Fibroblast of the aortic adventitia (primary cell): ENCODE measurements at places on chromosomes 4 and X.

GRCh38 chr4:10207116-10207515 lies 90.5 kb upstream of the WDR1 start:
- no peak for DNase-seq

DNA sequence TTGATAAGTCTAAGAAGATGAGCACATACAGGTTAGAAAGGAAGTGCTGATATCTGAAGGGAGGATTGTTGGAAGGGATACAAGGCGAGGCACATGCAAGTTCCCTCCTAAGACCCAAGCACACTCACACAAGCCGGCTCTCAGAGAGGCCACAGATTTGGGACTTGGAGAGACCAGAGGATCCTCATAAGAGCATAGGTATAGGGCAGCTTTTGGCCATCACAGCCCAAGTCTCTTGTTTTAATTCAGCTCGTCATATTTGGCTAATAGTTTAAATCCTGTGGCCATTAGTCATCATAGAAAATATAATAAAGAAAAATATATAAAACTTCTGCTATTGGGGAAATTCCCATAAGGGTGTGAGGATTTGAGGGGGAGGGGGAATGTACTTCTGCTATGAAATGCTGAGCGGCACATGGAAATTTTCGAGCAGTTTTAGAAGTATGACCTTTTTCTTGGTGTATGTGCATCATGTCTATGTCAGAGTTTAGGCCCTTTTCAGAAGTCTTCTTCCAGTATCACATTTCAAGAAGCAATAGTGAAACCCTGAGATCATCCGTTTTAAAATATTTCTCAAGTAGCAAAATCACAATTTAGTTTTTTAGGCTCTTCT lies 97.7 kb downstream of the NFKB1 start:
- DNase-seq: no peak

DNA sequence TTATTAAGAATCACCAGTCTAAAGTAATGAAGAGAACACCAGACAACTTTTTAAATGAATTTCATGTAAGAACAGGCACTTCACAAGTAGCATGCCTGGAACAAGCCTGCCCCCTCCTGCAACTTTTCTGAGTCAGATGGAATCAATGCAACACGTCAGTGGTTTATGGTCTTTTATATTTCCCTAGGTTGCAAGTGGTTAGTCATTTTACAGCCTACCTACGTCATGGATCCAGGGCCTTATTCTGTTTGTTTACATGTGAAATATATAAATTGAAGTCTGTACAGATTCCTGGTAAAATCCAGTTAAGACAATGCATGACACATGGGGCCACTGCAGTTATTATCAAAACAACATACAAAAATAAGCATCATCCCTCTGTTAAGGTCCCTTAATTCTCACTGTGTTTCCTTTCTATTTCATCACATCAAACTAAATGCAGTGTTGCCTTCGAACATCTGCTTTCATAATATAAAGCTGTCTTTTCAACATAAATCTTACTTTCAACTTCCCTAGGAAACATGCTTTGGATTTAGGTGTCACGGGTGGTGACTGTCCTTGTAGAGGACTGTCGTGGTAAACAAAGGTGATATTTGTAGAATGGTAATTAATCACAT lies 309.3 kb downstream of the FRMPD4 start:
- DNase-seq: peak; percentile 90

DNA sequence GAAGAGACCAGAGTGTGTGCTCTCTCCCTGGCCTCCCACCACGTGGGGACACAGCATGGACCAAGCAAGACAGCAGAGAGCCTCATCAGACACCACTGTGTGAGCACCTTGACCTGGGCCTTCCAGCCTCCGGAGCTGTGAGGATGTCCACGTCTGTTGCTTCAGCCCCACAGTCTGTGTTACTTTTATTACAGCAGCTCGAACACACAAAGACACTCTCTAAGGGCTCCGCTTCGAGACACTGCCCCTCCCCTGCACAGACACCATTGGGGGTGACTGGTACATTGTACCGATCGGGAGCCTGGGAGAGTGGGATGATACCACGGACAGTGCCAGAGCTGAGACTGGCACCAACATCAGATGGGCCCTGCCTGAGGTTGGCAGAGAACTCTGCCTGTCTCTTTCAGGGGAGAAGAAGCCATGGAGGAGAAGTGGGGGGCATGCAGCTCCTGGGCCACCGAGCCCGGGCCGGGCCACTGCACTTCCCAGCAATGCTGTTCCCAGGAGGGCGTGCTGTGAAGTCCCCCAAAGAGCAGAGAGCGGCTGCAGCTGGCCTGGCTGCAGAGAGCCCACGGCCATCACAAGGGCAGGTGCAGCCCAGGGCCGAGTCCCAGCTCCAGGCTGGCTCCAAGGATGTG lies 48.1 kb upstream of the HMX1 start:
- DNase-seq: no peak

DNA sequence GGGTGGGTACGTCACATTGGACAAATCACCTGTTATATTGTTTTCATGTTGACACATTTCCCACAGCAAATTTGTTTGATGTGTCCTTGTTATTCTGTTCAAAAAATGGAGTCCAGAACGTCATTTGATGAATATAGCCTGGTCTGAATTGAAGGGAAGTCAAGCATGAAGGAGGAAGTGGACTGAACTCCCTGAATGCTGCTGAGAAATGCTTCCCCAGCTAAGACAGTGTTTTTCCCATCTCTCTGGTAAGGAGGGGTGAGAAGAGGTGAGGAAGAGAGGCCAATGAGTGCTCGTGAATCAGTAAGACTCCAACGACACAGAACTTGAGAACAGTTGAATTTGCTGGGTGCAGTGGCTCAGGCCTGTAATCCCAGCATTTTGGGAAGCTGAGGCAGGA lies 127.4 kb downstream of the RBM47 start:
- no peak for DNase-seq

DNA sequence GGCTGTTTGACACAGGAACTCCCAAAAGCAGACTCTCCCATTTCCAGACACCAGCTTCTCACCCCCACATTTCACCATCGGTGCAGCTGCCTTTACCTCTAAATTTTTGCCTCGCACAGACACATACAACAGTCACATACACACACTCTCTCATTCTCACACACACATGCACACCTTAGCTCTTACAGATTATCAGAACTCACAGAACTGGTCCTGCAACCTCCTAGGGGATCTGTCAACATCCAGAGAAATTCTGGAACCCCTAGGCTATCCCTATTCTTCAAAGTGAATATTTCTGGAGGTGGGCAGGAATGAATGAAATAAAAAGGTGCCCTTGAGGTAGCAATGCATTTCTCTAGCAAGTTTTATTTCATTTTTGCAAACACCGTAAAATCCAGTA lies 4.1 kb downstream of the HS6ST2 start:
- DNase-seq: no peak

DNA sequence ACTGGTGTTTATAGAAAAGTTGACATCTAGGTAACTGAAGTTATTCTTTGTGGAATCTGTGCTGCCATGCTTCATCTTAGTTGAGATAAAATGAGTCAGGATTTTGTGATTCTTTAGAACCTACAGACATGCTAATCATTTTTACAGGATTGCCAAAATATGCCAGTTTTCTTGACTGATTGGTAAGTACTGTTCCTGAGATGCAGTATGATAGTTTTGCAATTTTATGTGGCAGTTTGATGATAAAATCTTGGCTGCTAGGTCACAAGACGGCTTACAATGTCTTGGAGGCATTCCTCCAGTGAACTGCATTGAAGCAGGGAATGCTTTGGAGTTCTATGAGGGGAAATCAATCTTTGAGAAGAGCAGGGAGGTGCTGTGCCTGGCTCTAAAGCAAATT lies 104.4 kb upstream of the ESX1 start:
- no peak for DNase-seq

DNA sequence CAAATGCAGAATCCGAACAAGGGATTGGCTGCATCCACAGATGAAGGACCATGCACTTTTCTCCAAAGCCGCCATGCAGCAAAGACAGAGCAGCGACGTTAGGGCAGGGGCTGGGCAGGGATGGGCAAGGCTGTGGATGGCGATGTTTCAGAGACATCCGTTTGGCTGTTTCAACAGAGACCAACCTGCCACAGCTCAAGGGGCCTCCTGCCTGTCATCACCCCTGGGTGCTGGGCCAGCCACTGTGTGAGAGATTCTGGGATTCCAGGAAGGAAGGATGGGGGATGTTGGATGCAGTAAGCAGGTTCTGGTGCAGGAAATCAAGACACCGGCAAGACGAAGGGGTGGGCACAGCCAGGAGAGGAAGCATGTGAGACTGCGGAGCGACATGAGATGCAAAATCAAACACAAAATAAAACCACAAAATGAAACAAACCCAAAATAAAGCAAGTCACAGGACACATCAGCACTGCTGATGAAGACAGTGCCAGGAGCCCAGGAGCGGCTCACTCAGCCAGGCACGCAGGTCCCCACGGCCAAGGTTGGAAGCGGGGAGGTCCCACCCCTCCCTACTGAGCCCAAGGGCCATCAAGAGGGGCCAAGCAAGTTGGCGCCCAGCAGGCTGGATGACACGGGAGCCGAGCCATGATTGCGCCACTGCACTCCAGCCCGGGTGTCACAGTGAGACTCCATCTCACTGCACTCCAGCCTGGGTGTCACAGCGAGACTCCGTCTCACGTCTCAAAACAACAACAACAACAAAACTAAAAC lies 68.1 kb downstream of the FAM53A start:
- no peak for DNase-seq

DNA sequence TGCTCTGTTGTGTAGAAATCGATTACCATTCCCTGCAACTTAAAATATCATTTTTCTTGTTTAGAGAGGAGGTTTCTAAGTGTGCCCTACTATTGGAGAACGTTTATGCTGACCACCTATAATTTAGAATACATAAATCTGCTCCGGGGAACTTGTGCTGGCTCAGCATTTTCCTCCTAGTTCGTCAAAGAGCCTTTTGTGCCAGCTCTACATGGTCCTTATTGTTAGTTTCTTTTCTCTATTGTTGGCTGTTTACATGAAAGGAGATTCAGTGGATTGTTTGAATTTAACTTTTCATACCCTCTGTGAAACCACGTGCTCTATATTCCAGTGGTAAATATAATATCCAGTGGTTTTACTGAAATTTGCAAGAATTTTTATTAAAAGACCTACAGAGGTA lies 53.4 kb upstream of the ATP8A1 start:
- DNase-seq: no peak

- DNase-seq: no peak
Measured at GRCh38 chrX:21993265-21993664, 38.9 kb upstream of the PHEX start.

GRCh38 chrX:104307341-104307740 lies 52.6 kb upstream of the ESX1 start:
- no peak for DNase-seq

DNA sequence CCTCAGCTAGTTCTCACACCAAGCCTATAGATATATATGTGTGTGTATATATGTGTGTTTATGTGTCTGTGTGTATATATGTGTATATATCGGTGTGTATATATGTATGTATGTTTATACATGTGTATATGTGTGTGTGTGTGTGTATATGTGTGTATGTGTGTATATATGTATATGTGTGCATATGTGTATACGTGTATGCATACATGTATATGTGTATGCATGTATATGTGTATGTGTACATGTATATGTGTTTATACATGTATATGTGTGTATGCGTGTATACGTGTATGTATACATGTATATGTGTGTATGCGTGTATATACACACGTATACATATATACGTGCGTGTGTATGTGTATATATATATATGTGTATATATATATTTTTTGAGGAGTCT lies 18.3 kb downstream of the GTPBP6 start:
- no peak for DNase-seq

DNA sequence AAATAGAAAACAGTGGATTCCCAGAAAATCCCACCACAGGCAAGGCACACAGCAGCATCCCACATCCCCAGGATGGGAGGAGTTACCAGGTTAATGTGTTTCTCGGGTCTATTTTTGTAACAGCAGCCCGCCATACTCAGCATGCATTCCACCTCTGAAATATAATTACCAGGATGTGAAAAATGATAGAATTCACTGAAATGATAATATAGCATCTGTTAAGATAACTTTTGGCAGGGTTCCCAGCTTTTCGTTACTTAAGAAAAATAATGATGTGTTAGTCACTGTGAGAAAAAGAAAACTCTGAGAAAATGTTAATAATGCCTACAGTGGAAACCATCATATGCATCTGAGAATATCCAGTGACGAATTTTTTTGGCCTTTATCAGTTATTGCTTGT lies 87.1 kb downstream of the VCX2 start:
- no peak for DNase-seq

- DNase-seq: peak; percentile 95
Measured at GRCh38 chr4:47930971-47931804, 16.8 kb upstream of the NFXL1 start.

DNA sequence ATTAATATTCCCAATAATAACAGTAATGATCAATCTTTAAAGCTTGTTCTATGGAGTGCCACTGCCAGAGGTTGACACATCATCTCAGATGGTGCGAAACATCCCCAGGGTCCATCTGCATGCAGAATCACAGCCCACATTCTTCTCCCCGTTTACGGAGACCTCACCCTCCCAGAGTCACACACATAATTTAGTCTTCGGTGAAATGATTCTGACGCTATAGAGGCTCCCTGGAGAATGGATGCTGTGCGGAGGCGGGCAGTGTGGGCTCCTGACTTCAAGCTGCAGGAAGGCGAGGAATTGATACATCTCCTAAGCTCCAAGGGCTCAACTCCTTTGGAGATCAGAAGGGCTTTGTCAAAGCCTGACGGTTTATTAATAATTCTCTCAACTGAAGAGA lies 11.0 kb upstream of the ARHGAP36 start:
- no peak for DNase-seq

DNA sequence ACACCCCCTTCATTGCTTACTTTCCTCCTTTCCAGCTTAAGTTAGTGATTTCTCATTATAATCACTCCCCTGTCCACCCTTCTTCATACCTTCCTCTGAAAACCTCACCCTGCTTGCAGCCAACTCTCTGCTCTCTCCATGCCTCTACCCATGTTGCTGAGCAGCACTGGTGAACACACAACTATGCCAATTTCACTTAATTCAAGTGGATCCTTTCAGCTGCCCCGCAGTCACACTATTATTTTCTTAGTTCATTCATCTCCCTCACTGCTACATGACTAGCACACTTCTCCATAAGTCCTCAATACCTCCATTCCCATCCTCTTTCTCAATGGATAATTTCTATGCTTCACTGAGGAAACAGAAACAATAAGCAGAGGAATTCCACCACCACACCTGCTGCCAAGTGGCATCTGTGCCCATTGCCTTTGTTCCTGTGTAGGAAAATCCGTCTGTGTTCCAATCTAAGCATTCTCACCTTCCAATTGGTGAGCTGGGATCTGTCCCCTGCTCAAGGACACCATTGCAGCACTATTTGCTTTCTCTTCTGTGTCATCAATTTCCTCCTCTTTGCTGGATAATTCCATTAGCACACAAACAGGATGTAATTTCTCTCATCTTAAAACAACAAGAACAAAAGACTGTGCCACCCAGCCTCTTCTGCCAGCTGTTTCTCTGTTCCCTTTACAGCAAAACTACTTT lies 25.2 kb upstream of the PRSS48 start:
- DNase-seq: no peak

DNA sequence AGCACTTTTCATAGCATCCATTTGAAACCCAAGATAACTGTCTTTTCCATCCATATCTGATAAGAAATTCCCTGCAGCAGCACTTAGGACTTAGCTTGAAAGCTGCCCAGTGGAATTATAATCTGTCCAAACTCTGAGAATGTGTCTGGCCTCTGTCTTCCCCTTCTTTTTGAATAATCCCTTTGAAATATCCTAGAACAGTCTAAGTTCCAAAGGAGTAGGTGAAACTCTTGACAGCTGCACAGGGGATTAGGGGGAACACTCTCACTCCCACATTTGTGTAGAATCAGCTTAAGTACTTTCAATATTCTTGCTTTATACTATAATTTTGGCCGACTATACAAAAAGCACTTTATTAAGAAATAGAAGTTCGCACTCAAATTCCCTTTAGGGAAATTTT lies 157.7 kb downstream of the PAPSS1 start:
- no peak for DNase-seq

GRCh38 chr4:41897698-41898097 lies 37.5 kb upstream of the TMEM33 start:
- DNase-seq: no peak
